Left lung (tissue), 14 donors: ENCODE measurements at places on chromosomes 16 and 17.

DNA sequence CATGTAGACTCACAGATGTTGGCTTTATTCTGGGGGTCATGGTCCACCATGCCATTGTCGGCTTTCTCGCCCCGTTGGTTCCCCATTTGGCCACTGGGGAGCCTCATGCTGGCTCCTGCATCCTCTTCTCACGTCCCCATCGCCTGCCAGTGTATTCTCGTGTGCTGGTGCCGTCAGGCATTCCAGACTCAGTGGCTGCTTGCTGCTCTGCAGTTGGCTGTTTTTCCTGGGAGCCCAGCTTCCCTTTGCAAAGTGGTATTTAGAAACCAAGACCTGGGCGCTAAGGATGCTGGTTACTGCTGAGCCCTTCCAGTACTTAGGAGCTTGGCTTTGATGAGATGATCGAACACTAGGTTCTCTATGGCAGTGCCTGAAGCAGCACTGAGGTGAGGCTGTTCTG, 19.1 kb downstream of the CRAMP1 start:
- no peaks in the 10 kb centered on the region for H3K4me1 ChIP-seq
- H3K27ac ChIP-seq: no peak overlapping the region
- no peaks in the 10 kb centered on the region for H3K36me3 ChIP-seq
- no peak overlapping the region for H3K4me3 ChIP-seq
- no peak for DNase-seq
- no peaks in the 10 kb centered on the region for H3K27me3 ChIP-seq

GRCh38 chr17:19546289-19547065, 12.8 kb downstream of the SLC47A1 start:
- H3K4me1 ChIP-seq: peaks cover 24% of the 10 kb centered on the region
- H3K27ac ChIP-seq: no peak overlapping the region
- H3K27me3 ChIP-seq: no peaks in the 10 kb centered on the region
- no peak for DNase-seq

DNA sequence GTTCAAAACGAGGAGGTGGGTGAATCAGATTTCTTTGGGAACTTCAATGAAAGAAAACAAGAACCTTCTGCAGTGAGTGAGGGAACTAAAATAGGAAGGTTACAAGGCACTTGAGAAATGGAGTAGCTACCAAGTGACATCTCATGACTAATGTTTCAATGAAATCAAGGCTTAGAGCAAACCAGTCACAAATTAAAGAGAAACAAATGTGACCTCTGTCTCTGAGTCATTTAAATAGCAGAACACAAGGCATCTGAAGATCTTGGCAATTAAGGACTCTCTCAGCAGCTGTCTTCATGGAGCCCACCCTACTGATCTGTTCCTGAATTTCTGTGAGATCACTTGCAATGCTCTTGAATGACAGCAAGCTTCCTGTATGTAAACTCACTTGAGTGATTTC, 109.5 kb downstream of the CDH11 start:
- no peak overlapping the region for H3K4me3 ChIP-seq
- H3K27me3 ChIP-seq: no peaks in the 10 kb centered on the region
- H3K27ac ChIP-seq: no peak overlapping the region
- H3K36me3 ChIP-seq: no peaks in the 10 kb centered on the region
- no peaks in the 10 kb centered on the region for H3K4me1 ChIP-seq
- DNase-seq: no peak

GRCh38 chr16:4089811-4090301, 26.4 kb downstream of the ADCY9 start:
- no peak overlapping the region for H3K4me3 ChIP-seq
- H3K4me1 ChIP-seq: peaks cover 44% of the 10 kb centered on the region
- H3K36me3 ChIP-seq: no peaks in the 10 kb centered on the region
- H3K27me3 ChIP-seq: no peaks in the 10 kb centered on the region

- no peak overlapping the region for H3K27ac ChIP-seq
- H3K36me3 ChIP-seq: no peaks in the 10 kb centered on the region
- no peaks in the 10 kb centered on the region for H3K4me1 ChIP-seq
- no peak for DNase-seq
Observed at GRCh38 chr16:24423312-24423711, 116.1 kb upstream of the RBBP6 start.

- DNase-seq: no peak
- no peaks in the 10 kb centered on the region for H3K36me3 ChIP-seq
- no peaks in the 10 kb centered on the region for H3K27me3 ChIP-seq
- peaks cover 14% of the 10 kb centered on the region for H3K4me1 ChIP-seq
- H3K4me3 ChIP-seq: no peak overlapping the region
Observed at GRCh38 chr16:71568551-71568950, 8.3 kb downstream of the TAT start.

- H3K4me1 ChIP-seq: peaks cover 18% of the 10 kb centered on the region
- no peak for DNase-seq
- no peaks in the 10 kb centered on the region for H3K27me3 ChIP-seq
- H3K4me3 ChIP-seq: no peak overlapping the region
- no peak overlapping the region for H3K27ac ChIP-seq
Observed at GRCh38 chr16:85104147-85104546, 8.1 kb downstream of the CIBAR2 start.

DNA sequence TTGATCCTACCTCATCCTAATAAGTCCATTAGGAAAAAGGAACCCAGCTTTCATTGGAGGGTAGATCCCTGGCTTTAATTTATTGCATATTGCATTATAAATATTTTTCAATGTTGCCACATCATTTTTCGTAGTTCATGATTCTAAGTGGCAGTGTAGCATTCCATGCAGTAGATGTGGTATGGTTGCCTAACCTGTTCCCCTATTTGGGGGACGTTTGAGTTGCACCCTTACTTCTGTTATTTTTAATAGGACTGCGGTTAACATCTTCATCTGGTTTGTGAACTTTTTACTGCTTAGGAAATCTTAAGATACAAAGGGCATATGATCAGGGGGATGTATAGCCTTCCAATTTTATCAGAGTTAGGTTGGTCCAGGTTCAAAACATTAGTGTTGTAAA, 5.4 kb downstream of the SCPEP1 start:
- H3K27me3 ChIP-seq: no peaks in the 10 kb centered on the region
- H3K4me1 ChIP-seq: no peaks in the 10 kb centered on the region
- no peak overlapping the region for H3K4me3 ChIP-seq
- no peak for DNase-seq

DNA sequence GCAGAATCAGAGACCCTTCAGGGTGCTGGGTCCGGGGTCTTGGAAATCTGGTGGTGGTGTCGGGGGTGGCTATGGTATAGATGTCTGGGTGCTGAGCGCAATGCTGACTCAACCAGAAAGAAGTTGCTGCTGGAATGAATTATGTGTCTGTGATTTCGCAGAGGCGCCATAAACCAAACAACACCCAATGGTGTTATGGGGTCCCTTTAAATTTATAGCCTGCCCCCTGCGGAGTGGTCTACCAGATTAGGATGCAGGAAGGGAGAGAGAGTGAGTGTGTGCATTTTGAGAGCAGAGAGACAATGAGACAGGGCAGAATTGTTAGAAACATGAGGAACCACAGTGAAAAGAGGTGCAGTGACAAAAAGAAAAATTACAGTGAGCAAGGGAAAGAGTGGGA, 100.7 kb upstream of the CDH11 start:
- H3K4me3 ChIP-seq: no peak overlapping the region
- no peak overlapping the region for H3K27ac ChIP-seq
- H3K36me3 ChIP-seq: no peaks in the 10 kb centered on the region
- H3K27me3 ChIP-seq: no peaks in the 10 kb centered on the region
- DNase-seq: no peak

DNA sequence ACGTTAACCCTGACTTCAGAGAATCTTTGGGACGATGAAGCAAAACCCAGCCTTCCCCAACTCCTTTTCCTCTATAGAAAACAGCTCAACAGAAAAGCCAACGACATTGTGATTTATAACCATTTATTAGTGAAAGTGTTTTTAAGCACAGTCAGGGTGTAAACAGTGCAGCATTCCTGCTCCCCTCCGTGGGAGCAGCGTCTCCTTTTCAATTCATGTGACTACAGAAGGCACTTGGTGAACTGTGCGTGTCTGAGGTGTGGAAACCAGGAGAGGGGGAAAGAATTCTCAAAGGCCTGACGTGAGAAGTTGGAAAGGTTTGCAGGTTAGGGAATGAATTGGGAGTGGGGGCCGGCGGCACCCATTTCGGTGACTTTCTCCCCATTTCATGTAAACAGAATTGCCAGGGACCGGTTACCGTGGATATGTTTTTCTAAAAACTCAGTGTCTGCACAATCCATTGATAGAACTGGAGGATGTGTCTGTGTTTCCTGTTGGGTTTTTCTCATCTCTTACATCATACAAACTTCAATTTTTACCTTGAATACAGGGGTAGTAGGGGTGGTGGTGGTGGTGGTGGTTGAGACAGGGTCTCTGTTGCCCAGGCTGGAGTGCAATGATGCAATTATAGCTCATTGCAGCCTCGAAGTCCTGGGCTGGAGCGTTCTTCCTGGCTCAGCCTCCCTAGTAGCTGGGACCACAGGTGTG, 53.1 kb downstream of the NDE1 start:
- no peaks in the 10 kb centered on the region for H3K4me1 ChIP-seq
- H3K27ac ChIP-seq: no peak overlapping the region
- no peak for DNase-seq
